Pancreas (tissue), 10 donors: ENCODE measurements at places on chromosomes 16 and 17. TPM values are rescaled to one million over a fixed set of nuclear protein-coding genes. Genes with fewer than 3 reads are reported as not detected.
A peak's percentile ranks its signal among the peaks of the same experiment; 100 is the strongest.

TP53TG3D gene
- total RNA-seq: not detected

TEDC2 gene
- total RNA-seq: 0.81 TPM

DNA sequence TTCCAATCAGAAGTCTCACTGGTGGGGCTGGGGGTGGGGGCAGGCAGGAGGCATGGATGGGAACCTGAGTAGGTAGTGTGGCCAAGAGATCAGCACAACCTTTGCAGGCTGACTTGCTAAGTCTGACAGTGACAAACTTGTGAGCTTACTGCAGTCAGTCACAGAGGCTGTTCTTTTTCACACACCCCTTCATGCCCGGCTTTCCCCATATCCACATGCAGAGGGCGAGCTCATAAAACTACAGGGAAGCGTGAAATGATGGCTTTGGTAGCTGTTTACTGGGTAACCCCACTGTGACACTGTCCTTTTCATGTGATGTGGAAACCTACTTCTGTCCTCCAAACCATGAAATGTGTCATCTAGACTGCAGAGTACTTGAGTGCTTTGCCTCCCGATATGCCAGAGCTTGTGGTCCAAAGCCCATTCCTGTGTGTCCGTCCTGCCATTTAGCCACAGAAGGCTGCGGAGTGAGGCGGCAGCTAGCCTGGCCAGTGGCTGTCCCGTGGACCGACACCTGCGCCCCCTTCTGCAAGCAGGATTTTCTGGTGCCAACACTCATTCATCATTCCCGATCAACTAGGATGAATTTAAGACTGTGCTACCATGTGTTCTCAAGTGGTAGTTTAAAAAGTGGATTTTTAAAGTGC lies 9.8 kb downstream of the GEMIN4 start:
- DNase-seq: no peak

KATNB1 gene
- 11.1 TPM for total RNA-seq

DNA sequence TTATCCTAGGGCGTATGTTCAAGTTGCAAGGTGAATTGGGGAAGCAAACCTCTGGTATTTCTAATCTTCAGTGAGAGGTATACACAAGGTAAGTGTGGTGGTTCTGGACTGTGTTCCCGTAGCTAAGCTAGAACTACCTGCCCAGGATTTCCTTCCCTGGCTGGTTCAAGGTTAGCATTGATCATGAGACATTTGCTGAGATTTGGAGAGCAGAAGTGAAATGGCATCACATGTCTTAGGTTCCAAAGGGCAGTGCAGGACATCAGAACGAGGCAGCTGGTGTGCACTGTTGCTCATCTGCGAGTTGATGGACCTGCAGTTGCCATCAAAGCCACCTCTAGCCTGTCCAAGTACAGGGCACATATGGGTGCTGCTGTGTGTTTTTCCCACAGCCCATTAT lies 95.2 kb downstream of the EMP2 start:
- no peak for DNase-seq

DNA sequence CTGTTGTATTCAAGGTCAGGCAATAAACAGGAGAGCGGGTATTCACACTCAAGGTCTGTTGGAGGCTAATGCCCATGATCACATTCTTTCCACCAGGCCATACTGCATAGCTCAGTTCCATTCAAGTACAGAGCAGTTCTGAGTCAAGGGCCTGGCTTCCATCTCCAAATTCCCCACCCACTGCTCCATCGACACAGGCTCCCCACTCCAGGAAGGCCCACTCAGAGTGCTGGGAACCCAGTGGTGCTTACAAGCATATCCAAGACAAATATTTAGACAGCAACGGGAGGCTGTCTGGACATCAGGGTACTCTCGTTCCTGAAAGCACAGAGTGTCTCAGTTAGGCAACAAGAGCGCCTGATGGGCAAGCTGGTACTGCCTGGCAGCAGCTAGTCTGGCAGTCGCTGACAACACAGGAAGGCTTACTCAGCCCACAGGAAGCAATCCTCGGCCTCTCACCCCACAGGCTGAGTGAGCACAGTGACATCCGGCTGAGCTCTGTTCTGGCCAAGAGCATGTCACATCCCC lies 40.9 kb downstream of the RFFL start:
- no peak for DNase-seq

DNA sequence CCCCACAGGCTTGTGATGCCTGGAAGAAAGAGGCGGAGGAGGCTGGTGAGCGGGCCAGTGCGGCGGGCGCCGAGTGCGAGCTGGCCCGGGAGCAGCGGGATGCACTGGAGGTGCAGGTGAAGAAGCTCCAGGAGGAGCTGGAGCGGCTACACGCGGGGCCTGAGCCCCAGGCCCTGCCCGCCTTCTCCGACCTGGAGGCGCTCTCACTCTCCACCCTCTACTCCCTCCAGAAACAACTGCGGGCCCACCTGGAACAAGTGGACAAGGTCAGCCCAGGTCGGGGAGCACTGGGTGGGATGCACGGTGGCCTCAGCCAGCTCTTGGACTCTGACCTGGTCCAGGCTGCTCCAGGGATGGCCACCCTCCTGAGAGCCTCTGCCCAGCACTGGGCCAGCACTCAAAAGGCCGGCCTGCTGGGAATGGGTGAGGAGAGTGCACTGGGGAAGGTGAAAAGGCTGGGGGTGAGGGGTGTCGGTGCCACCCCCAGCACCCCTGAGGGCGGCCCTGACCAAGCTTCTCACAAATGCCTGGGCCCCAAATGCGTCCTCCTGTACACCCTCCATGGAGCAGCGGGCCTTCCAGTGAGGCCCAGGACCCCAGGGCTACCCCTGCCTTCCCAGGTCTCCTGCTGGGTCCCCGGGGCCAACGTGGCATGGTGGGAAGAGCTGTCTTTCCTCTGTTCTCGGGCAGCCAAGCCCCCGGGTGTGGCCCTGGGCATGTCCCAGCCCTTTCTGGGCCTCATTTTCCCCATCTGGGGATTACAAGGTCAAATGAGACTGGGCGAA lies 20.8 kb downstream of the UNC13D start:
- peak; percentile 17 for DNase-seq

- DNase-seq: no peak
Observed at GRCh38 chr17:37527249-37527851, 37.7 kb downstream of the DUSP14 start.

DNA sequence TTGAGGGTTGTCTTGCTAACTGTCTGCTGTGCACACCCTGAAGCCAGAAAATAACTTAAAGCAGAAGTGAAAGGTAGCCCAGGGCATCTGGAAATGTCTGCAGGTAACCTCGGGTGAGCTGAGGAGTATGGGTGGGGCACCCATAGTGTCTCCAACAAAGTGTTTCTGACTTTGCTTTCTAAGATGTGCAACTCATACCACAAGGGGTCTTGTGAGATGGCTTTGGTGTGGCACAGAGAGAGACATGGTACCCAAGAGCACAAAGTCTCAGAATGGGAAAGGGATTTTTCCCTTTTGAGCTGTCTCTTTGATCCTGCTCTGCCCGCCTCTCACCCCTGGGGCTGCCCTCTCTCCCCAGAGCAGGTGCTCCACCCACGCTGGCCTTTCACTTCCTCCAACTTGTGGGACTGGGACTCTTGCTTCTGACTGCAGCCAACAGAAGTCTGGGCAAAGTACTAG lies 6.9 kb downstream of the CHD9 start:
- no peak for DNase-seq

DNA sequence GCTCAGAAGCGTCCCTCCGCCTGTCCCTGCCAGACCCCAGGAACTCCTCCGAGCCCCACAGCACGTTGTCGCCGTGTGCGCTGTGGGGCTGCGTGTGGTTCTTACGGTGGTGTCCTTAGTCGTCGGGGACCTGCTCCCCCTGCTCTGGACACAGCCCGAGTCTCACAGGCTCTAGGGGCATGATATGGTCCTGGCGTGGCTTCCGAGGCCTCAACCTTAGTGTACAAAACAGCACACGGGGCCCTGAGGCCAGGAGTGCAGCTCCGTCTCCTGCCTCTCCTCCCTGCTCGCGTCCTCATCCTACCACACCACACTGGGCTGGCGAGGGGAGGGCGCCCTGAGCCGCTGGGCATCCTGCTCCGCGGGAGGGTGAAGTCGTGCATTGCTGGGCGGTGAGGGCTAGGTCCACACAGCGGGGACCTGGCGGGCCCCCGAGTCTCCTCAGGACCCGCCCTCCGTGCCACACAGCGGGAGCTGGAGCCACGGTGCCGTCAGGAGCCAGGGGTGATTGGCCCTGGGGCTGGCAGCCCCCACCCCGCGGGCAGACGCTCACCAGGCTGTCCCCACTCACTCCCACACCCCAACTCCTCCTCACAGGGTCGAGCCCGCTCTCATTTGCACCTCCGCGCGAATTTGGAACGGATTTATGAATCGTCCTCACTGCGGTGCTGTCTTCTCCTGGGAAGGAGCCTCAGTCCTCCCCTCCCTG lies 1.2 kb upstream of the MAFG start:
- no peak for DNase-seq

DNA sequence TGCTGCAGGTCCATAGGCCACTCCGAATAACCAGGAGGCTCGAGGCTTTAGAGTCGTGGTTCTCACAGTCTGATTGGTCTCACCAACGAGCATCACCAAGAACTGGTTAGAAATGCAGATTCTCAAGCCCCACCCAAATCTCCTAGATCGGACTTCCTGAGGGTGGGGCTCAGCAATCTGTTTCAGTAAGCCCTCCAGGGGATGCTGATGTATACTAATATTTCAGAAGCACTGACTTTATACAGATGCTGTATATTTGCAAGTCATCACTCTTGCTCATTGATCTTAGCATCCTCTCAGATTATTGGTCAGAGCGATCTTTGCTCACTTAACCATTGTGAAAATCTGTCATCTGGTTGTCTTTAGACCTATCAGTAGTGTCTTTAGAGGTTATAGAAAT lies 4.4 kb upstream of the VAC14 start:
- no peak for DNase-seq

DNA sequence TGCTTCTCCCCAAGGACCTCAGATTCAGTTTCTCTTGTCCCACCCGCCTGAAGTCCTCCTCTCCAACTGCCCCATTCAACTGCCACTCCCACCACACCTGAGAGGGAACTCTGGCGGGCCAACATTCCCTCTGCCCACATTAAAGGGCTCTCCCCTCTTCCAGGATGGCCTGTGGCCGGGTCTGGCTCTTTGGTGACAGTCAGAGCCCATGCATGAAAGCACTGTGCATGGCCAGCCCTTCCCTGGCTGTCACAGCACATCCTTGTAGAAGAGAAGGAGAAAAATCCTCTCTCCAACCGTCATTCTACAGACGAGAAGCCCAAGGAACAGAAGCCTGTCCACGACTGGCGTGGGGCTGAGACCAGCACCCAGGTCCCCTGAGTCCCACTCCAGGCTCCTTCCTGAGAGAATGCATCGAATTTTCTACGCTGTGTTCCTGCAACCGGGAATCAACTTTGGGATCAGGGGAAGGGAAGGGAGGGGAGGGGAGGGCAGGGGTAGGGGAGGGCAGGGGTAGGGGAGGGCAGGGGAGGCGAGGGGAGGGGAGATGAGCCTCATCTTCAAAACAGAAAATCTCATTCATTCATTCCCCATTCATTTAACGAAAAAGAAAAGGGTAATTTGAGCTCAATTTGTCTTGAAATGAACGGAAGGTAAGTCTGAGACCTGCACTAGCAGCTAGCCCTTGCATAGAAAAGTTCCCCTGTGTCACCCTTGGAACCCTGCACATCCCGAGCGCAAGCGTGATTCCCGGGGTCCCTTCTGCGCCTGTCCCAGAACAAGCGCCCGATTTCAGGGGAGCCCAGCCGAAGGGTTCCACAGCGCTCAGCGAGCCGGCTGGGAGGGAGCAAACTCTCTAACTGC lies at the start of gene ABCC12:
Gene ABCC12 (minus strand): TSS at position 68 of the 864 bp plus-strand sequence. CDS start 9,569 bp downstream, outside the sequence.
- DNase-seq: no peak

CACNA1G gene
- total RNA-seq: 0.03 TPM

- DNase-seq: no peak
Observed at GRCh38 chr17:62746941-62747340, 61.2 kb downstream of the MARCHF10 start.

HOXB1 gene
- not detected for total RNA-seq

DNA sequence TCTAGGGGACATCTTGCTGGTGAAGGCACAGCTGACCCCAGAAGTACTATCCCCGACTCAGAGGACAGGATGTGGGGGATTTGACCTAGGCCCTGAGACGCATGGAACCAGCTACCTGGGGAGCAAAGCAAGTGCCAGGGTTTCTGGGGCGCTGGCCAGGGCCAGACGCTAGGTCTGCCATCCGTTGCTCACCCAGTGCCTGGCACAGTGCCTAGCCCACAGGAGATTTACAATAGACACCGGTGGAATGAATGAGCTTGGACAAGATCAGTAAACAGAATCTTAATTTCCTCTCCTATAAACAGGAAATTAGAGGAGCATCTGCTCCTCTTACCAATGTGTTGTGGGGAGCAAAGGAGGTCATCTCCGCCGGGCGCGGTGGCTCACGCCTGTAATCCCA lies 5.0 kb downstream of the RPRML start:
- no peak for DNase-seq

DNA sequence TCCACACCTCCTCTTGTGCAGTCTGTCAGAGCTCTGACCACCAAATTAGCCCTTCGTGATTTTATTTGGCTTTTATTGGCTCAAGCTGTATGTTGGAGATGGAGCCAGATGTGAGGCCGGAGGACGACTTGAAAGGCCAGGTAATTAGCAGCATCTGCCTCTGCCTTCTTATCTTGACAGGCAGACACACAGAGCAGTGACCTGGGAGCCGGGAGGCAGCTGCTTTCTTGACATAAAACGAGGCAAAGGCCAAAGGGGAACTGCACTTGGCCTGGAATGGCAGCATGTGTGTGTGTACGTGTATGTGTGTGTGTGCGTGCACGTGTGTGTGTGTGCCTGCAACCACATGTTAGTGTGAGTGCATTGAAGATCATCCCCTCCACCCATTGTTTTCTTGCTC lies 56.9 kb upstream of the BRD7 start:
- no peak for DNase-seq

ZPBP2 gene
- not detected for total RNA-seq

DNA sequence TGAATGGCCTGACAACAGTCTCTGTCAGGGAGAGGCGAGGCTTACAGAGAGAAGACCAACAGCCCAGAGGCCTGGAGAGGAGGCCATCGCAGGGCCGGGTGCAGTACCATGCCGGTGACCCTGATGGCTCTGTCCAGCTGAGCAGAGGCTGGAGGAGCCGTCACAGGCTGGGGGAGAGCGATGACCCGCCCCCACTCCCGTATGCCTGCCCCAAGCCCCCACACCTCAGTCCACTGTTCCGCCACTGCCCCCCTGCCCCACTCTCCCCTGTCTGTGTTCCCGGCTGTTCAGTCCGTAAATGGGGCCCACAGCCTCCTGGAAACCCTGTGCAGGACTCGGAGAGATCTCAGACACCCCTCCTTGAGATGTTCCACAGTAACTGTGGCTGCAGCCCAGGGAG lies 12.8 kb upstream of the FAM83G start:
- no peak for DNase-seq

DNA sequence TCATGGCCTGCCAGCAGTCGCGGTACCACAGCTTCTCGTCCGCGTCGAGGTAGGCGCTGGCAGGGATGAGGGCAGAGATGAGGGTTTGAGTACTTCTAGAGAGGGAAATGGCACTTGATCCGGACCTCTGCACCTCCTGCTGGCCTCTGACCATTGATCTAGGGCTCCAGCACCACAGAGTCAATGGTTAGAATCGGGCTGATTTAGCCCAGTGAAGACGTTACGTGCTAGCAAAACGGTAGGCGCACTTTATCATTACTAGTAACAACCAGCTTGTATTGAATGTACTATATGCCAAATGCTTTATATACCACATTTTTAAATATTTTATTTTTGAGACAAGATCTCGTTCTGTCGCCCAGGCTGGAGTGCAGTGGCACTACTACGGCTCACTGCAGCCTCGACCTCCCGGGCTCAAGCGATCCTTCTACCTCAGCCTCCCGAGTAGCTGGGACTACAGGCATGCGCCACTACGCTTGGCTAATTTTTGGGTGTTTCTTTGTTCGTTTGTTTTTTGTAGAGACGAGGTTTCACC lies 526 bp downstream of the TSNAXIP1 start:
- no peak for DNase-seq
